ENCODE measurements at places on chromosomes 11 and 22.

DNA sequence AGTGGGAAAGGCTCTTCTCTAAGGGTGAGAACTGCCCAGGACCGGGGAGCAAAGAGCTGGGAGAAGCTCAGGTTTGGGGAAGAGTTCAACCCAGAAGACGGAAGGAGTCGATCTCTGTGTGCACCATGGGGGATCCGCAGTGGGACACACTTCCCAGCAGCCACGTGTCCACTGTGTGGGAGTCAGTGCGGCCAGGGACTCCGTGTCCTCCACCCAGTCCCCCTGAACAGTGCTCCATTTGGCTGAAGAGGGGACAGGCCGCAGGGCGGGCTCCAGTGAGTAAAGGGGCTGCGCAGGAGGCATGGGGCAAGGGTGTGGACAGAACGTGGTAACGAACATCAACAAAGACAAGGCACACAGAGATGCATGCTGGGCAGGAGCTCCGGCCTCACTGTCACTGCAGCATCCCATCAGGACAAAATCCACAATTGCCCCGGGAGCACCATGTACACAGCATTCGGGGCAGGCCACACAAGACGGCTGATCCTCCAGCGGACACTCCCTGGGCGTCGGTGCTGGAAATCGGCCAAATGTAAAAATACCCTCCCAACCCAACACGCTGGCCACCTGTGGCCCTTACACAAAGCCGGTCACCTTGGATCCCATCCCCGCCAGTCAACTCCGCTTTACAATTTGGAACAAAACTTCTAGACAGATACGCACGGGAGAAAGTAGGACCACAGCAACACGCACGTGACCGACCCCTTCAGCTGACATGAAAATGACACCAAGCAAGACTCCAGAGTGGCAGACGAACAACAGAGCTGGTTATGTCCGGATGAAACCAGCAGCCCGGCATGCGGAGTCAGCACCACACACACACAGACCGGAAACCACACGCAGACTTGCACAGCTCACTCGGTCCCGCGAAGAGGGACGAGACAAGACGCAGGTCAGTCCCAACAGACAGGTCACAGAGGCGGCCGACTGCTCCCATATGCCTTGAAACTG is 366.8 kb downstream of the SHANK2 start:
- no peak for DNase-seq

- DNase-seq, result no peak
Observed at GRCh38 chr22:24005201-24005600, at the start of gene GSTT4. Gene GSTT4, minus strand, starts transcription at chr22:24005453. Its CDS starts 97 bp downstream, at chr22:24005356.

DNA sequence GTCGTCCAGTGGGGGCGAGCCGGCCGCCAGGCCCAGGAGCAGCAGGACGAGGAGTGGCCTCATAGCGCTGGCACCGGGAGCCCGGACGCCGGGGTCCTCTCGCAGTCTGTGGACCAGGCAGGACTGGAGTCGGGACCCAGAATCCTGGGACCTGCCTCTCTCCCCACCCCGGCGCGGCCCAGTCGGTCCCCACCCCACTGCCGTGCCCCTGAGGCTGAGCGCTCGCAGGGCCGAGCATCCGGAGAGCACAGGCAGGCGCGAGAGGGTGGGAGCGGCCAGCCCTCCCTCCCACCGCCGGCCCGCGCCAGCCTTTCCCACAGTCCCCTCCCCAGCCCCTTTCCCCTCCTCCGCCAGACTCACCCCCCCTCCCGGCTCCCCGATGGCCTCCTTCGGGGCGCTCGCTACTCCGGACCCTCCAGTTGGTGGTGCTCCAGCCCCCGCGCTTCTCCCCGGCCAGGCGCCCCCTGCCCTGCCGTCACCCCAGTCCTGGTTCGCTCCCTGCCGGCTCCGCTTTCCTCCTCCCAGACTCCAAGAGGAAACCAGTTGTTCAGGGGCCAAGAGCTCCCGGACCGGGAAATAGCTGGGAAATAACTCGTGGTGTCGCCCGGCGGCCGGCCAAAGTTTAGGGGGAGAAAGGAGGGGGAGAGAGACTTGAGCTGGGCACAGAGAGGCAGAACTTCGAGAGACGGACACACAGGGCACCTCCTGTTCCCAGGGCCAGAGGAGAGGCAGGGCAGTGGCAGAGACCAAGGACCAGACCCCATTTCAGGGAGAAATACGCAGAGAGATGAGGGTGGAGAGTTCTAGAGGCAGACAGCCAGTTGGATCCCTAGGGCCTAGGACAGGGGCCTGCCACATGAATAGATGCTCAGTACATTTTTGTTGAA is at the start of gene C1QTNF5:
Gene C1QTNF5, minus strand, starts transcription at position 549 of the 887 bp plus-strand sequence. Its CDS starts 486 bp downstream, at position 63.
- DNase-seq, result peak; percentile 79

- DNase-seq, result no peak
Observed at GRCh38 chr11:8017894-8018483, 30.9 kb downstream of the EIF3F start.

Data from amygdala (tissue), 56 donors.